ELR (cell line): ENCODE measurements at places on chromosomes 1 and 21.

GRCh38 chr1:204578867-204579664 is 62.9 kb downstream of the MDM4 start:
- no peak for DNase-seq

- no peak for DNase-seq
Observed at GRCh38 chr1:59520827-59521418, 224.0 kb downstream of the FGGY start.

GRCh38 chr1:183633676-183634343 is 1.8 kb downstream of the ARPC5 start:
- DNase-seq = peak; percentile 93

DNA sequence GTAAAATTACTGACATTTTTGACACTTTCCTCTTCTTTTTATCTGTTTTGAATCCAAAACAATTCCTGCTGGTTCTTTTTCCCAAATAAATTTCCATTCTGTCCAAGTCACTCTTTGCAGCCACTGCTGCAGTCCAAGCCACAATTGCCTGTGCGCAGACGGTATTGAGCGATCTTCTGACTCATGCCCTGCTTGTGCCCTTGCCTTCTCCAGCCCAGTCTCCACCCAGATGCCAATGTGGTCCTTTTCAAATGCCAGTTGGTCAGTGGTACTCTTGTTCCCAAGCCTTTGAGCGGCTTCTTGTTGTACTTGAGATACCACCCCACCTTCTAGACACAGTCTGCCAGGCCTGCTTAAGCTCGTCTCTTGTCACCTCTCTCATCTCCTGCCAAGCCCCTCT is 78.9 kb downstream of the CAMTA1 start:
- no peak for DNase-seq

DNA sequence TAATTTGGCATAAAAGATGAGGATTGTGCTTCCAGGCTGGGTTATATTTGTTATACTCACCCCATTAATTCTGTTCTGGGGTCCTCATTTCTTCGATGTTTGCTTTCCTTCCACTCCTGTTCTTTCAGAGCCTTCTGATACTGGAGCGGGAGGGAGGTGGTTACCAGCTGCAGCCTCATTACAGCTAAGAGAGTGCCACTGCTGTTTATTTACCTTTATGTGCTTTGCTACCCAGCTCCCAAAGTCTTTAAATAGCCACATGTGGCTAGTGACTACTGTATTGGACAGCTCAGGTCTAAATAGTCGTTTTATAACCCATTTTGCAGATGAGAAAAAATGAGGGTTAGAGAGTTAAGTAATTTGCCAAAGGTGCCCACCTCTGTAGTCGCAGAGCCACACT is 25.1 kb downstream of the PLEKHM2 start:
- no peak for DNase-seq

- peak; percentile 25 for DNase-seq
Observed at GRCh38 chr1:38076038-38076437, 29.4 kb upstream of the POU3F1 start.

DNA sequence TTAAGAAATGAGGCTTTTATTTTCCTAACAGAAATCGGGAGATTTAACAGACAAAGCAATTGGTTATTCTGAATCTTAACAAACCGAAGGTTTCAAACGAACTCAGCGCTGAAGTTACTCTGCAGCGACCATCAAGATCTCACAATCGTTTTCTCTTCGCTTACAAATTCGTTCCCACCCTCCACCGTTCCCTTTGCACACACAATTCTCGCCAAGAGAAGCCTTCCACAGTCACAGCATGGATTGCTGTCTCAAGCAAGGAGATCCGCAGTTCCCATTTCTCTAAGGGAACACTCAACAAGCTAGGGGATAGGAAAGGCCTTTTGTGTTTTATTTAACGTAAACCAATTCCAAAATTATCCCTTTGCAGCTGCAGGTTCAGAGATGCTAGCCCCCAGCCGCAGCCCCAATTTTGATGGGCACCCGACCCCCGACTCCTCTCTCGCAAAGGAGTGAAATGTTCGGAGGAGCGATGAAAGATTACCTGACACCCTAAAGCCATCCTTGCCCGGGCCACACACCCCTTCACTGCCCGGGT is 755 bp downstream of the FBXO42 start:
- peak; percentile 33 for DNase-seq

- no peak for DNase-seq
Observed at GRCh38 chr1:18907917-18908845, 5.8 kb upstream of the ALDH4A1 start.

DNA sequence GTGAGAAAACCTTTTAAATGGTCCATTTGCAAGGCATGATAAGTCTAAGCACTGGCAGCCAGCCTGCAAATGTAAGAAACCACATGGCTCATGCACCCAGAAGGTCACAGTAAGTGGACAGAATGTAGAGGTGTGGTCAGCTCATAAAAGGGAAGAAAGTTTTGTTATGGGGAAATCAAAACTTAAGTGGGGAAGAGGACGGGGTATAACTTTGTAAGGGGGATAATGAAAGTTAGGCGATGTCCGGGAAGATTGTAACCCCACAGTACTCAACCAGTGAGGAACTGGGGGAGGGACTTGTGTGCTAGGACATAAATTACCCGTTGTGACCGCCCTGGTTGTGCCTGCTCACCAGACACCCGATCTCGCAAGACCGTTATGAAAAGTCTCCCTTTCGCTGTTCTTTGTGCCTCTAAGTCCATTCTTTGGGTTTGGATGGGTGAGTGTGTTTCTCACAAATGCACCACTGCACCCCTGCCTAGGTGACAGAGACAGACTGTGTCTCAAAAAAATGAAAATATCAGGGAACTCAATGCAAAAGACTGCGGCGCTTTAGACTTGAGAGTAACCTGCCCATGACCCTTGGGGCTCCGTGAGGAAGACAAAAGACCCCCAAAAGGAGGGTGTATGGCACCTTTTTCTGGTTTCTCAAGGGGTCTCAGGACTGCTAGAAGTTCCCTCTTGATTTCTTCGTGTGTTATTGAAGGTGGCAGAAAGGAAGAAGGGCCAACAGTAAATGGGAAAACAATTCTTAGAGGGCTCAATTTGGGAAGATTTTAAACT is 28.6 kb upstream of the ZNF496 start:
- DNase-seq = no peak

DNA sequence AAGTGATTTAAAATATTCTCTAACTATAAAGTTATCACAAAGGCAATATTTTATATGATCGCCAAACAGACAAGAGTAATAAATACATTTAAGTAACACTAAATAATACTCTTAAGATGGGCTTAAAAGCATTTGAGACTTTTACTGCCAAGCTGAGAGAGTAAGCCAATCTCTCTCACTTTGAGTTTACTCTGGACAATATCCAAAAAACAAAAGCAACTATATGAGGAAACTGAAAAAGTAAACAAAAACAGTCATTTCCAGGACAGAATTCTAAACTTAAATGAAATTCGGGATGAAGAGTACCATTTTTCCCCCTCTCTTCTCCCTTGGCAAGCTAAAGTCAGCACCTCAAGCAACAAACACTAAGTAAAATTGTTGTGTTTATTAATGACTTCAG is 173.2 kb downstream of the COP1 start:
- peak; percentile 58 for DNase-seq

GRCh38 chr1:114033961-114034360 is 54.7 kb downstream of the OLFML3 start:
- no peak for DNase-seq

DNA sequence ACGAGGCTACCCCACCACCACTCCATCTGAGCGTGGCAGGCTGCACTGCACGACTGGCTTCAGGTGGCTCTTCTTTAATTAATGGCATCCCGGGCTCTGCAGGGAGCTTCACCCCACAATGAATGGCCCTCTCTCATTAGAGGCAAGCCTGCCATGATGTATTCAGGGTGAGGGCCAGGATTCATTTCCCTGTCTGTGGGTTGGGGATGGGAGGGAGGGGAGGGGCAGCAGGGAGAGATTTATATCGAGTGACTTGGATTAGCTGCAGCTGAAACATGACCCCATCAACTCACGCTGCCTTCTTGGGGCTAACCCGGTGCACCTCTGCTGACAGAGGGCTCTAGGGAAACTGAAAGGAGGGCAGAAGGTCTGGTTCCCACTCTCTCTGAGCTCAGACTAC is 54.2 kb downstream of the ERI3 start:
- DNase-seq = no peak

DNA sequence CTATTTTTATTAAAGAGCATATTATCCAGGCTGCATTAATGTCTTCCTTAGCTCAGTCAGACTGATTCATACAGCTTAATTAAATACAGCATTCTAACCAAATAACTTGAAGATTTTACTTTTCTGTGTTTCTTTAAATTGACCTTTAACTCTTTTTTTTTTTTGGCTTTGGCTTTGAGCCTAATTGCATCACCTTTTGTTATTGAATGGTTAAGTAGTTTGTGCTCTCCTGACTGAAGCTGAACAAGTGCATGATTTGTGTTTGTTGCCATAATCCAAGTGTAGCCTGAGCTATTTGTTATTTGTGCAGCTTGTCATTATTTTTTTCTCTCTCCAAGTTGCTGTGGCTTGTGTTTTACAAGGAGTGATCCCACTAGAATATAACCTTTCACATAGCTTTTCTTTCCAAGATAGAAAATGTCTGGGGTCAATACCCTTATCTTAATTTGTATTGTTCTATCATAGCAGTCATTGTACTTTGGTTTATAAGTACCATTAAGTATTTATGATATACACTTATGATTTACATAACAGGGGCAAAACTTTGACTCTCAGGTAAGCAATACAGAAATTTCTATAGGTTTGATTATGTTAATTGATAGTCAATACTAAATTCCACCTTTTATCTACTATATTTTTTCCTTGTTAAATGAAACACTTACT is 31.6 kb downstream of the CDC14A start:
- DNase-seq = no peak

DNA sequence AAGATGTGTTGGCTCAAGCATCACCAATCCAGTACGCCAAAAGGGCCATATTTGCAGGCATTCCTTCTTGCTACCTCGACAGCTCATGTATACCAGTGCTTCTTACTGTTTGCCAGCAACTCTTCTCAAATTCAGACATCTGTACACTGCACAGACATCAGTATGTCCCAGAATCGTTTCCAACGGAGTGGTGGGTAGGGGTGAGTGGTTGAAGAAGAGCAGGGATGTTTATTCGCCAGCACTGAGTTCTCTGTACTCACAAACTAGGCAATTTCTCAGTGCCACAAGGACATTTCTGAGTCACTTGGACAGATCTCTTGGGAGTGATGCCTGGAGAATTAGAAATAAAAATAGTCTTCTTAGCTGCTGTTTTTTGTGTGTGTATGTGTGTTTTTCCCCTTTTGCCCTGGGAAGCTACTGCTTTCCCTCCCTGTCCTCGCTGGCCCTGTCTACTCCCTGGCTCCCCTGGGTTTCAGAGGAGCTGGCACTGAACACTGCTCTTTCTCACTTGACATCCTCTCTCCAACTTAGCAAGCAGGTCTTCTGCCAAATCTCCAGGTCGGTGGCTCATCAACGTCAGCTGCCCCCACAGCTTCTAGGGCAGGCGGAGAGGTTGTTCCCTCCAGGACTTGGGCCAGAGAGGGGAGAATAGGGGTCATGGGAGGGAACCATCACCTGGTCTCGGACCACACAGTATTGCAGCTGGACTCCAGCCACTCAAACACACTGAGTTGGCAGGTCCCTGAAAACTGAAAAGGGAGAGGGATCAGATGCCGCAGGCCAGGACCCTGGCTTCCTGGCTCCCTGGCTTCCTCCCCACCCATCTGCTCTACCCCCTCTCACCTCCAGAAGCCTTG is 90.5 kb downstream of the NMNAT2 start:
- no peak for DNase-seq

- peak; percentile 39 for DNase-seq
Observed at GRCh38 chr1:33473900-33474299, 1.5 kb downstream of the ZSCAN20 start.

DNA sequence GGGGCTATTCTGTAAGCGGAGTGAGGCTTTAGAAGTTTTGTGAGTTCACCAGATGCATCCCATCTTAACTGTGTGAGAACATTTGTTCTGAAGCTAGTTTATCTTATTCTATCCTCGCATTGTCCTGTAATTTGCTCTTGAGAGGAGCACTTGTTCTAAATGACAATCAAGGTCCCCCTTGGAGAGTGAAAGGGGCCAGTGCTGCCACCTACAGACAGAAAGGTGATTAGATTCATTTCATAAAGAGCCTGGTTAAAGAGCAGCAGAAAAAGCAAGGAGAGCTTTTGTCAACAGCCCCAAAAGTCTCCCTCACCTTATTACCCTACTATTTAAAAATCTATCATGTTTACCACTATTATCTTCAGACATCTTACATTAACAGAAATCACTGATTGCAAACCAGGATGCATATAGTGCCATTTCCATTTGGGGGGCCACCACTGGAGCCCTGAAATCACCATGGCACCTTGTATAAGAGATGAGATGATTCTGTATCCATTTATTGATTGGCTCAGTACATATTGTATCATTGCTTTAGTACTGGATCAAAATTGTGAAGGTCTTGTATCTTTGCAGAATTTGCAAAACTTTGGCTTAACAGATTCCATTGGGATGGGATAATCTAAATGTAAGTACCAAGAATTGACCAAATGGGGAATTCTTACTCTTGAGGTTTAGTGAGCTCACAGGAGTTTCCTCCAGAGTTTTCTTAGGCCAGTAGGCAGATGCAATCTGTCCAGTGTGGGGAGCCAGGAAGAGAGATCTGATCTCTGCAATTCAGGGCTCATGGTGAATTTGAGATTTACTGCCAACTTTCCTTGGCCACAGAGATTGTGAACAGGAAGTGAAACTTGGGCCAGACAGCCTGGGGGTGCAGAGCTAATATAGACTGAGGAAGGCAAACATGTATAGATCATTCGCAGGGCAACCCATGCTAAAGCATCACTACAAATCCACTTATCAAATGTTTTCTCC is 64.3 kb upstream of the TRABD2B start:
- DNase-seq = peak; percentile 16

- no peak for DNase-seq
Observed at GRCh38 chr1:162570718-162571117, 9.2 kb downstream of the UAP1 start.

DNA sequence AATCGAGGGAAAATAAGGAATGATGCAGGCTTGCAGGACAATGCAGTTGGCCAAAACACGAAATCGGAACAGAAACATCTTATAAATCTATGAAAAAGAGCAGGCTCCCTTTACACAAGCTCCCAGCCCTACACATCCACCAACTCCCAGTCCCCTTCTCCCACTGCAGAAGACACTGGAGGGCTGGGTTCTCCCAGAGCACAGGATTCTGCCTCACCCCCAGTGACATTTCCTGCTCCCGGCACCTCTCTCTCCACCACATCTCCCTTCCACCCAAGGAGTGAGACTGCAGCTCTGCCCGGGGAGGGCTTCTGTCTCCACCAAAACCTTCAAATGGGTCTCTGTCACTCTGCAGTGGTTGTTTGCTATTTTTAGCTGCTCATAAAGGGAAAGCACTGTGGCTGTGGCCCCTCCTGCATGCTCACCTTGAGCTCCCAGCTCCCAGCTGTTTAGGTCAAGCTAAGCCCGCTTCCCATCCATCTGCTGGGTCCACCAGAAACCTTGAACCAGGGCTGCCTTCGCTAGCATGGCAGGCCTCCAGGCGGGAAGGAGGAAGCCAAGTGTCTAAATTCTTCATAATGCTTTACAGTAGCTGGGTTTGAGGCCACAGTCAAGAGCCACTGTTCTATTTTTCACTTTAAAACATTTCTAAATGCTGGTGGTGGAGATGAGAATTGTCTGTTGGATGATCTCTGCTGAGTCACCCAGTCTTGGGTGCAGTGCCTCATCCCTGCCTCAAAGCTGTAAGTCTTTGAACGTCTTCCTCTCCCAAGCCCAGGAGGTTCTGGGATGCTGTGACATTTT is 3.3 kb upstream of the C2CD2 start:
- peak; percentile 89 for DNase-seq
